Panc1 (cell line): ENCODE measurements at places on chromosomes 5 and 9.

DNA sequence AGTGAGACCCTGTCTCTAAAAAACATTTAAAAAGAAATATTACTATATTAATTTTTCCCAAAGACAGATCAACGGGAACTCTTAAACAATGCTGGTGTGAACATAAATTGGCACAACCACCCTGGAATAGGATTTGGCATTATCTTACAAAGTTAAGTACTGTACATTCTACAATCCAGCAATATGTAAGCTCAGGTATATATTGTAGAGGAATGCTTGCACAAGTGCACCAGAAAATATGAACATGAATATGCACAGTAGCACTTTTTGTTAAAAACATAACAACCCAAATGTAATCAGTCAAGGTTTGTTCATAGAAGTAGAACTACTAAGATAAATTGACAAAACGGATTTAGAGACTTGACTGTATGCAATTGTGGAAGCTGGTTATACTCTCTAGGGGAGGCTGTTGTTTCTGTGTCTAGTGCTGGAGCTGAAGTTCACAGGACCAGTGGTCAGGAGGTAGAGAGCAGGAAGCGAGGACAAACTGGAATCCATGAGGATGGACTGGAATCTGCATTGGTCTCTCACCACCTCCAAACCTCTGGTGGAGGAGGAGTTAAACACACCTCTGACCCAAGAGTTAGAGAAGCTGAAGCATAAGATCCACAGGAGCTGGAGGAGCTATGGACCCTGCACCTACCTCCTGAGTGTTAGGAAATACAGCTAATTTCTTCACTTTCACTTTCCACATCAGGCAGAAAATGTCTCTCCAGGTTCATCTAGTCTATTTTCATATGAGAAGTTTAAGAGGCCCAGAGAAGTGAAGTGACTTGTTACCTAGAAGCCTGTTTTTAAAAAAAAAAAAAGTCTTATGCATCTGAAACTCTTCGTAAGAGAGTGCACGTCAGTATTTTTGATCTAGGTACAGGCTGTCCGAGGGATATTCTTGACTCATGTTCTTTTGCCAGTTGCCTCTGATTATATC lies 20.3 kb upstream of the RIC1 start:
- no peak for DNase-seq

DNA sequence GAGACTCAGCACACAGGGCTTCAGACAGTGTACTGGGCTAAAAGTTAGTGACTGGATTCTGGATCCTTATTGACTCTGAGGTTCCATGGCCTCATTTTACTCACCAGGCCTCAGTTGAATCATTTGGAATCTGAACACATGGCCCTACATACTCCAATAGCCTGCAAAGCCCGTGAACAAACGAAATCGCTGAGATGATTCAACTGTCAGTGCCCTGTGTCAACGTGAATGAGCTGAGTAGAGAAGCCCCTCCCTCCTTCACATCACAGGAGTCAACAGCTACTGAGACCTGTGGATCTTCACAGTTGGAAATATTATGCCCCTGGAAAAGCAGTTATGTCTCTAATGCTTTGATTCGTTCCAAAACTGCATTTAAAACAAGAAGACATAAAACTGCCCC lies 429.3 kb downstream of the GADD45G start:
- DNase-seq = no peak

DNA sequence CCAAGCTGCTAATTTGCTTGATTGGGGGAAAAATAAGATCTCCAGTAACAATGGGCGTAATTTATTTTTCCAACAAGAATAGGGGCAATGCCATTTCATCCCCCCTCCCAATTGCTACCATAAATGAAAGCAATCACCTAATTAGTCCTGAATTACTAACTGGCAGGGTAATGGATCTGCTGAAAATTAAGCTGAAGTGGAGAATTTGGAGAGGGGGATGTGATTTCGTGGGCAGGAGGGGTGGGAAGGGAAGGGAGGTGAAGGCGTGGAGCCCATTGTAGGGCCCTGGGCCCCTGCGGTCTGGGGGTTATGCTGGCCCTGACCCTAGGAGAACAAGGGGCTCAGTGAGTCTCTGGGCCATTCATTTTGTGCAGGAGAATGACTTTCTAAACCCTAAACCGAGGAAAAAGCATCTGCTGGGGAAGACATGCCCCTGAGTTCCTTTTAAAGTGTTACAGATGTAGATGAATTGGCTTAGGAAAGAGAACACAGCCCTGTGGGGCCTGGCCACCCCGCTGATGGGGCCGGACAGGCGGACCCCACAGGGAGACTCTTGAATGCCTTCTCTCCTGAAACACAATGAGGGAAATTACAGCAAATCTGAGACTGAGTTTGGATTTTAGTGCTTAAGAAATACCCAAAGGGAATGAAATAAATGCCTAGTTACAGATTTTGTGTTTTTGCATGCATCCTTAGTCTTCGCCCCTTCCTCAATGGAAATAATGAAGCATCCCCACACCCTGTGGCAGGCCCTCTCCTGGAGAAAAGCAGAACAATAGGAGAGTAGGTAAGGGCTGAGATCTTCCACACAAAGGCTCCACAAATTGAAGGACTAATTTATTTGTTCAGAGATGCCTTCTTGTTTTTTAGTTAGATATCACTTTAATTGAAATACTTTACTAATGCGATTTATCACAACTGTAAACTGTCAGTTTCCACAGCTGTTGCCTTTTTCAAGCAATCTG lies 143.2 kb downstream of the PSAT1 start:
- DNase-seq = no peak

- DNase-seq = no peak
Measured at GRCh38 chr5:26649000-26649399, 389.4 kb downstream of the CDH9 start.

DNA sequence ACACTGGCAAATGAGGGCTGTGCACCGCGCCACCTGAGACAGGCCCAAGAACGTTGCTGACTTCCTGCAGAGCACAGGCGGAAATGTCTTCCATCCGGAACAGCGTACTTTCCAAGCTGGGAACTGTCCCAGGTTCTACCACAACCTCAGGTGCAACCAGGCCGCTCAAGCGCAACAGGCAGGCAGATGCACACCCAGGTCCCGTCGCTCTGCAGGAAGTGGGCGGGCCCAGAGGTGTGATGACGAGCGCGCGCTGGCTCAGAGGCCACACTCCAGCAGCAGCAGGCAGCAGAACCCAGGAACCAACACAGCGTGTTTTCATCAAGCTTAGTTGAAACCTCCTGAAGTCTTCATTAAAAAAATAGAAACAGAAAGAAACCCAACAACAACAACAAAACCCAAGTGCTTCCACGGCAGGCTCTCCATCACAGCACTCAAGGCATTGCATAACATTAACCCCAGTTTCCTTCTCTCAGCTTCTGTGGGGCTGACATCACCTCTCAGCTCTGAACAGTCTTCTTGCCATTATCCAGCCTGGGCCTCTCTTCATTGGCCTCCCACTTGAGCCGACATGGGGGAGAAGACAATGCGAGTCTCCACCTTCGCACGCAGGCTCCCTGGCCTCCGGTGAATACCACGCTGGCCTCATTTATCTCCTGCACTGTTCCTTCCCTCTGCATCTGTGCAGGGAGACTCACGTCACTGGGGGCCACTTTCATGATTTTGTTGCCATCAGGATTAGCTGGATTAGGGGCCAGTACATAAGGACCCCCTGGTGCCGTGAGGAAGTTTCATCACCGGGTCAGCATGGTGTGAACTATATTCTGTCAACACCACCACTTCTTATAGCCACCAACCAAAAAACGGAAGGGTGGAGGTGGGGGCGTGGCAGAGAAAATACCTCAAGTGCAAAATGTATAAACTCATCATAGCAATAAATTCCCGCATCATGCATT lies 22.1 kb downstream of the PTCH1 start:
- DNase-seq = no peak

DNA sequence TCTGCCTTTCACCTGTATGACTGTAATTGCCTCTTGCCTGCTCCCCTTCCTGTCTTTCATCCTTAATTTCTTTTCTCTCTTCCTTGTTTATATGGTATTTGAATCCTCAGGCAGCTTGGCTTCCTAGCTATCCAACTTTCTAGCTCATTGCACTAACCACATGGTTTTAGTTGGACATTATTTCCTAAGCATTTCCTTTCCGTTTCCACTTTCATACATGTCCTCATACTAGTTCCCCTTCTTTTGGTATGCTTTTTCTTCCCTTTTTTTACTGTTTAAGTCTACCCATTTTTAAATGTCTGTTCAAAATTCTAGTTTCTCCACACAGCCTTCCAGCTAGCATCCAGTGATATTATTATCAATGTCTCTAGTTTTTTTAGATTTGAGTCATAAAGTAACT lies 6.6 kb downstream of the CWC27 start:
- DNase-seq = no peak

DNA sequence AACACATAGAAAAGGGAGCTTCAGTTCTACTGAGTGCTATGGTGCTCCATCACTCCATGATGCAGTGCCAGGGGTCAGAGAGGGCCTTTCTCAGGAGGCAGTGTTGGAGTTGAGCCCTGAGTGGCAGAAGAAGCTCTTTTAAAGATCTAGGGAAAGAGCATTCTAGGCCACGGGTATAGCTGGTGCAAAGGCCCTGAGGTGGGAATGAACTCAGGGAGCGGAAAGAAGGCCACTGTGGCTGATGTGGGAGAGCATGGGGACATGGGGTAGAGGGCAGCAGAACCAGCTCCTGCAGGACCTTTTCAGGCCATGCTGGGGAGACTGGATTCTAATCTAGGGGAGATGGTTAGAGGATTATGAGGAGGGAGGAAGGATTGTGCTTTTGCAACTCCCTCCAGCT lies 9.9 kb downstream of the PSD2 start:
- DNase-seq = no peak

DNA sequence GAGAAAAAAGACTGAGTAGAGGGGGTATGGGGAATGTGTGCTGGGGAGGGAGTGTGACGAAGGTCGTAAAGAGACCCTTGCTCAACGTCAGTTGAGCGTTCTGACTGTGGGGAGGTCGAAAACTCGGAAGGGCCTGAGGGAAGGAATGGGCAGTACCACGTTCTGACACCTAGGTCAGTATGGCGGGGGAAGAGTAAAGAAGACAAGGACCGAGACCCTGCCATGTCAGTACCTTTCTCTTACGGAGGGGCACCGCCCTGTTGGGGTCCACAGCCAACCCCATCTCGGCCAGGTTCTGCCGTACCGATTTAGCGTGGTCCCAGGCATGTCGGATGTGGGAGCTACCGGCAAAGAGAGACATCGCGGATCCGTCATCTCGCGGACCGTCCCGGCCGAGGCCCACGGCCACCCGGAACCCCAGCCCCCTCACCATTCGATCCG lies 375 bp downstream of the NOP16 start:
- no peak for DNase-seq

- DNase-seq = no peak
Measured at GRCh38 chr5:50963971-50964745, 297.7 kb downstream of the PARP8 start.

DNA sequence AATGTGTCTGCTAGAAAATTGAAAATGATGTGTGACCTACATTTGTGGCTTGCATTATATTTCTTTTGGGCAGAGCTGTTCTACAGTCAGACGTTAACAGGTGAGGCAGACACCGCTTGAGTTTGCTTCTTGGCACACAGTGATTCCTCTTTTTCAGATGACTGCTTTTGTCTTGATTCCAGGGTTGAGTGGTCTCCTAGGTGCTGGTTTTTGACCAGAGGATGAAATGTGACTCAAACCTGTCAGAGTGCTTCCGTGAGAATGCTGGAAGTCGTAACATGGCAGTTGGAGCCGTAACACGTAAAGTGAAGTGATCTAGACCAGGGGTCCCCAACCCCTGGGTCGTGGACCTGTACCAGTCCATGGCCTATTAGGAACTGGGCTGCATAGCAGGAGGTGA lies 28.3 kb upstream of the NDFIP1 start:
- no peak for DNase-seq

GRCh38 chr9:73020877-73021276 lies 68.0 kb upstream of the ALDH1A1 start:
- no peak for DNase-seq

- no peak for DNase-seq
Measured at GRCh38 chr9:11653867-11654266, 1039.3 kb upstream of the TYRP1 start.

DNA sequence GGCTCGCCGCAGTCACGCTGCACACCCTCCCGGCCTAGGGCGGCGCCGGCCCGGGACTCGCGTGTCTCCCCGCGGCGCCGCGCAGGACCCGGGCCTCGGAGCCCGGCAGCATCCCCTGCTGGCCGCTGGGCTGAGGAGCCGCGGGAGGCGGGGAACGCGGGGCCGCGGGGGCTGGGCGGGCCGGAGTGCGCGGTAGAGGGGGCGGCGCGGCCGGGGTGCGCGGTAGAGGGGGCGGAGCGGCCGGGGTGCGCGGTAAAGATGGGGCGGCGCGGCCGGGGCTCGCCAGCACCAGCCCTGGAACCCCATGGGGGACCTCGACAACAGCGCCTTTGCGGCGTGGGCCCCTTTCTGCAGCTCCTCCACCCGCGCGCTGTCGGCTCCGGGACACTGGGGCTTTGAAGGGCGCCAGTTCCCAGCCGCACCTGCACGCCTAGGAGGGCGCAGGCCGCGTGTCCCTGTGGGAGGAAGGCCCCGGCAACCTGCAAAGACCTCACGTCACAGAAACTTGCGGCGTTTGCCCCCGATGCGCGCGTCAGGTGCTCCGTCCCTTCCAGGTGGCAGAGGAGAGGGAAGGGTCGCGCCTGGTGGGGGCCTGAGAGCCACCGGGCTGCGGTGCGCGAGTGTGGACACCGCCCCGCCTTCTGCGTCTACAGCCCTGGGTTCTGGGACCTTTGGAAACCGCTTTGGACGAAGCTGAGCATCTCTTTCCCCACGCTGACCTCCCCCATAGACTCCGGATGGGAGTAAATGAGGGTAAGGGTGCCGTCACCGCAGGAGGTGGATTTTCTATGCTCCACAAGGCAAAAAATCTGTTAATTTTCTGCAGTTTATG lies 49.6 kb downstream of the NSUN2 start:
- DNase-seq = no peak

DNA sequence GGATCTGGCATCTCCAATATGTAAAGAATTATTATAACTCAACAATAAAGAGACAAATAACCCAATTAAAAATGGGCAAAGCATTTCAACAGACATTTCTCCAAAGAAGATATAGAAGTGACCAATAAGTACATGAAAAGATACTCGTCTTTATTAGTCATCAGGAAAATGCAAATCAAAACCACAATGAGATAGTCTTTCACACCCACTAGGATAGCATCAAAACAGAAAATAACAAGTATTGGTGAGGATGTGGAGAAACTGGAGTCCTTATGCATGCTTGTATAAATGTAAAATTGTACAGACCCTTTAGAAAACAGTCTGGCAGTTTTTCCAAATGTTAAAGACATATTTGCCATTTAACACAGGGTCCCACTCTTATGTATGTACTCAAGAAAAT lies 39.1 kb upstream of the ITGA1 start:
- no peak for DNase-seq

DNA sequence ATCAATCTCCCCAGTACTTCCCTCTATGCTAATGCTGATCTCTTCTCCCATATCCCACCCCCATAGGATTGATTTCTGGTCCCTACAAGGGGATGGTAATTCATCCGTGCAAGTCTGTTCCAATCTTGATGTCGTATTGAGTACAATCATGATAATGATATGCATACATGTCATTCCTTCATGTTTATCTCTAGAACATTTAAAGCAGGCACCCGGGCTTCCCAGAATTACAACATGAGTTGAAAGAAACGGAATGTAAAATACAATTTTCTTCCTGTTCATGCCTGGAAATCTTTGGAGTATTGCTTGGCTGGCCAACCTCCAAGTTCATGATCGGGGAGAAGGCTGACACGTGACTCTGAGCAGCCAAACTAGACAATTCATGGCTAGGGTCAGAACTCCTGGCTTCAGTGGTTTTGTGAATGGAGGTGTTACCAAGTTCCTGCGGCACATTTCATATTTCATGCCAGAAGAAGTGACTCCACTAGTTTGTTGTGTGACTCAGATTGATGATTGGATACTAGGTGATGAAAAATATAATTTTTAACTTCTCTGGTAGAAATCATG lies 66.6 kb downstream of the C9orf152 start:
- DNase-seq = no peak

GRCh38 chr5:98519571-98519970 lies 253.9 kb upstream of the RGMB start:
- no peak for DNase-seq
